ENCODE measurements at places on chromosomes 5 and 9. TPM values are rescaled to one million over a fixed set of nuclear protein-coding genes. Genes with fewer than 3 reads are reported as not detected.

The TRIM36 gene
- 2.2 TPM for total RNA-seq

The KIF4B gene
- not detected for total RNA-seq

The CCL27 gene
- total RNA-seq, result not detected

The MLLT3 gene
- 8.8 TPM for total RNA-seq

The NR2F1-AS1 gene
- total RNA-seq, result 22.3 TPM
